ENCODE measurements at places on chromosomes 11 and 22.

DNA sequence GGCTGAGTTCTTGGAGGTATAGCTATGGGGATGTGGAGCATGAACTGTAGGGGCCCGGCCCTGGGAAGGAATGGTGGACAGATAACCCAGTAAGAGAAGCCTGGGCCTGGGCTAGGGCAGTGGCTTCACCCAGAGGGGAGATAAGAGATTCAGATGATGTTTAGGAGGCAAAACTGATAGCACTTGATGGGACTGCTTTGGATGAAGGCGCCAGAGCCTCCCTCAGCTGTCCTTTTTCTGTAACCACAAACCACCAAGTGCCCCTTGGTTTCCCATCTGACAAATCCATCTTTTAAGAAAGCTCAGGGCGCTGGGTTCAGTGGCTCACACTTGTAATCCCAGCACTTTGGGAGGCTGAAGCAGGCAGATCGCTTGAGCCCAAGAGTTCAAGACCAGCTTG, 23.4 kb downstream of the RELT start:
- DNase-seq, result no peak

DNA sequence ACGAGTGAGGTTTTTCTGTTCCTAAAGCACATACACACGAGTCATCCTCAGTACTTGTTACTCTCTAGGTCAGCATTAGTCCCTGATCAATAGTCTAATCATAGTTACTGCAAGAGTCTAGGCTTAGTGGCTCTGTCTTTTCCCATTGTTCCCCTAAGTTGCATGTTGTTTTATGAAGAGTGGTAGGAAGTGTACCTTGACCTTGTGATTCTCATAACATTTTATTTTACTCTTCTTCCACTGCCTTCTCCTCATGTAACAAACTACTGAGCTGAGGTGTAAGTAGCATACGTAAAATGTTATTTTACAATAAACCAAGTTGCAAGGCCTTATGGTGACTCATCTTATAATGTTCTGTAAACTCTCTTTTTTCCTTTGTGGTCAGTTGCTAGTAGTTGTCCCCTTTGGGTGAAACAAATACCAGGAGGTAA, 15.0 kb downstream of the METTL15 start:
- DNase-seq, result no peak

DNA sequence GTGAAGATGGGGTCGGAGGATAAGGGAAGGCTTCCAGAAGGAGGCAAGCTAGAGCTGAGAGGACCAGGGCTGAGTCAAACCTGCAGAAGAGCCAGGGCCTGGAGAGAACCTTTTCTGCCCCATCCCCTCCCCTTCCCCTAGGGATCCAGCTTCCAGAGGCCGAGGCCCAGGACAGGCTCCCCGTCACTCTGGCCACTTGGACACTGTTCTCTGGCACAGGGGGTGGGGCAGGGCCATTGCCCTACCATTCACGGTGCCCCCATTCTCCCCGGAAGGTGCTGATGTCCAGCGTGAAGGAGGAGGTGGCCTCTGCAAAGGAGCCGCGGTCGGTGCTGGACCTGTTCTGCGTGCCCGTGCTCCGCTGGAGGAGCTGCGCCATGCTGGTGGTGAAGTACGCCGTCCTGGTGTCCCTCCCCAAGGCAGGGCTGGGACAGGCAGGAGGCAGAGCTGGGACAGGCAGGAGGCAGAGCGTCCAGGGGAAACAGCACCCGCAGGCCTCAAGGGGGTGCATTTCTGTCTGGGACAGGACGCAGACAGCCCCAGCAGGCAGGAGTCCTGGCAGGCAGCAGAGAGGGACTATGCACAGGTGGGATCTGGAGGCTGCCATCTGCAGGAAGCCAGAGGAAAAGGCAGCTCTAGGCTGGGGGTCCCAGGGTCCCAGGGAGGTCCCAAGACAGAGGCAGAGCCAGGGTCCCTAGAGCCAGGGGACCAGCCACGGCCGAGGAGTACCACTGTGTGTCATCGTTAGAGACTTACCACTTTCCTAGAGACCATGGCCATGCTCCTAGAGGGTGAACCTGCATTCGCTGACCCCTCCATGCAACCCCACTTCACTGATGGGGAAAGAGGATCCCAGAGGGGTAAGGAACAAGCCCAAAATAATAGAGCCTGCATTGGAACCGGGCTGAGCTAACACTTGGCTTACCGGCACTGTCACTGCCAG, 25.8 kb upstream of the SLC22A12 start:
- no peak for DNase-seq

GRCh38 chr11:2143799-2144543, 4.8 kb upstream of the IGF2 start:
- DNase-seq, result no peak

DNA sequence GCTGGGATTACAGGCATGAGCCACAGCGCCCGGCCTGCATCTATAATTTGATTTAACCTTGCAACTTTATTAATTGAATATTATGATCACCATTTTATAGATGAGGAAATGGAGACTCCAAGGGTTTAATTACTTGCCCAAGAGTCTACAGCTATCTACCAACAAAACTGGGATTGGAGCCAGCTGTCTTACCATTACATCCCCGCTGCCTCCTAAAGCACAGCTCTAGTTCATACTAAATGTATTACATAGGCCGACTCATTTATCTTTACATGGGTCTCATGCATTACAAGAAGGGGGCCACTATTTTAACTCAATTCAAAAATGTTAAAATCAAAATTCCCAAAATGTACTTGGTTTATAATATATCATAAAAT, 14.1 kb upstream of the TMA7B start:
- DNase-seq, result no peak

Data from HS-27A (cell line).